ENCODE measurements at places on chromosomes 4 and X.

GRCh38 chr4:140222171-140222570 lies 68.2 kb upstream of the MAML3 start:
- no peak for DNase-seq

- no peak for DNase-seq
Observed at GRCh38 chrX:119942173-119942819, 1.3 kb downstream of the NKAP start.

DNA sequence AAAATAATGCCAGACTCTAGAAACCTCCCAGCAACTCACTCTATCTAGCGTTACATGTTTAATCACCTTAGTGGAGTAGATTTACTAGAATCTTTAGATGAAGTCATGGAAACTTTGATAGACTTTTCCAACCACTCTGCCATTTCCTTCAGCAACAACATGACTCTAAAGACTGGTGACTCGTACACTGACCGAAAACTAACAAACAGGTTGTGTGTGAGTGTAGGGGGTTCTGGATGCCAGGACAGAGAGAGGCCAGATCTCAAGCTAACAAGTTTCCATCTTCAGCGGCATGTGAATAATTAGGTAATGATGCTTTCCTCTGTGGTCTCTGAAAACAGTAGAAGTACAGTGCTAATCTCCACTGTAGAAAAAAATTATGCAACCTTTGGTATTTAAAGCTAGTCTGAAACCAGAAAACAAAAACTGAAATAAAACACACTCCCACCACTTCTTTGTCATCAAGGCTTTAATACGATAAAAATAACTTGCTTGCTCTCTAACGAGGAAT lies 286.4 kb downstream of the PRDM5 start:
- DNase-seq: no peak

GRCh38 chr4:151035911-151036310 lies 20.8 kb upstream of the LRBA start:
- DNase-seq: no peak

GRCh38 chr4:80926446-80926845 lies 104.1 kb upstream of the BMP3 start:
- DNase-seq: no peak

- DNase-seq: no peak
Observed at GRCh38 chrX:16695079-16695676, 17.3 kb downstream of the CTPS2 start.

Data from cerebellar nuclear complex (tissue), 1 donor.